Hippocampal formation (tissue), 2 donors: ENCODE measurements at places on chromosomes 11 and 22.

DNA sequence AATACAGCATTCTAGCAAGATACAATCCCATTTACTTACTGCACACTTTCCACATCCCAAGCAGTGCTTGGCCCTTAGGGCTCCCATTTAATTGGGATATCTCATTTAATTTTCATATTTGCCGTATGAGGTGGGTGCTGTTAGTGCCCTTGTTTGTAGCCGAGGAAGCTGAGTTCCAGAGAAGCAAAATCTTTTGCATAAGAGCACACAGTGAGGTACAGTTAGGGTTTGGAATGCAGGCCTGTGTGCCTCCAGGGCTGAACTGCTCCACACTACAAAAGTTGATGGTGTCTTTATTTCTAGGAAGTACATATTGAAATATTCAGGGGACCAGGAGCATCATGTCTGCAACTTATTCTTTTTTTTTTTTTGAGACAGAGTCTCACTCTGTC is 15.5 kb upstream of the TIMP3 start:
- no peak for DNase-seq

DNA sequence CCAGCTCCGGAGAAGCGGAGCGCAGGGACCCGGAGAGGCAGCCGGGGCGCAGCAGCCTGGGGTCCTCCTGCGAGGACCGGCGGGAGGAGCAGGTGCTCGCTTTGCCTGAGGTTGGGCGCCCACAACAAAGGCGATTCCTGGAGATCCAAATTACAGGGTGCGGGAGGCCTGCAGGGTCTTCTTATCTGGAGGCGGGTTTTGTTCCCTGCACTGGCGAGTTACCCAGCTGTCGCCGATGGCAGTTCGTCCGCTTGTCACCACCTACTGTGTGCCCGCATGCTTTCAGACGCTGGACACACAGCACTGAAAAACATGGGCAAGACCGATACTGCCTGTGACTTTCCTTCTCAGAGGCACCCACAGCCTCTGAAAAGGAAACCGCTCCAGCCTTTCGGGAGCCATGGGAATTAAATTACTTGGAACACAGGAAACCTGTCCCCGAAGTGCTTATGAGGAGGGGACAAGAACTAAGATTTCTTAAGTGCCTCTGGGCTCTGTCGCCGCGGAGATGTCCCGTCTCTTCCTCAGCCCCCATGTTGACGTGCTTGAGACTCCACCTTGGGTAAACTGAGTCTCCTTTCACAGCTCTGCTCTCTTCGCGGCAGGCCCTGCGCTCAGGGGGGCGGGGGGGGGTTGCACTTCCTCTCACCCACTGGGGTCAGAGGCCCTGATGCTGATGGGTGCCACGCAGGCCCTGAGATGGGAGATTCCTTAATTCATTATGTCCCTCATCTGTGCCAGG is 1.3 kb upstream of the ZFTA start:
- DNase-seq = no peak

GRCh38 chr22:36211237-36211861 is 9.7 kb upstream of the APOL4 start:
- DNase-seq = no peak

- no peak for DNase-seq
Observed at GRCh38 chr22:20604776-20605221, 97.4 kb downstream of the MED15 start.

DNA sequence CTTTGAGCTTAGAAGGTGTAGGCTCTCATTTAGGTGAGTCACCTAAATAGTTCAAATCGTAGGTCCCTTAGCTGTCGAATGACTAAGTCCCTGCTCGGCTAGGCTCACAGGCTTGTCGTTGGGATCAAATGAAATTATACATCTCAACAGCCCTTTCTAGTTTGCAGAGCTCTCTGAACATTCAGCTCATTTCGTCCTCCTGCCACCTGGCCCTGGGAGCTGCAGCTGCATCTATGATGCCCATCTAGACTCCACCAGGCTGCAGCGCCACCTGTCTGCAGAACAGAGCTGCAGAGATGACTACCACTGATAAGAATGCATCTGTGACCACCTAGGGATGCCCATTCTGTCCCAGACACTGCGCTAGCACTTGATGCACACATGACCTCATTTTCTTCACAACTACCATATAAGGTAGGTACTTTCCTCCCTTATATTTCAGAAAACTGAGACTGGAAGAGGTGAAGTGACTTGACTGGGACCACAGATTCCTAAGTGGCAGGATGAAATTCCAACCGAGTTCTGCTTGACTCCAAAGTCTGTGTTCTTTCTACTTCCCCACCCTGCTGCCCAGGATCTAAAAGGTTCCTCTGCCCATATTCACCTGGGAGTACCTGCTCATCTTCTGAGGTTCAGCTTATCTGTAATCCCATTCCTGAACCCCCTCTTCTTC is 141.1 kb upstream of the NARS2 start:
- peak; percentile 9 for DNase-seq

DNA sequence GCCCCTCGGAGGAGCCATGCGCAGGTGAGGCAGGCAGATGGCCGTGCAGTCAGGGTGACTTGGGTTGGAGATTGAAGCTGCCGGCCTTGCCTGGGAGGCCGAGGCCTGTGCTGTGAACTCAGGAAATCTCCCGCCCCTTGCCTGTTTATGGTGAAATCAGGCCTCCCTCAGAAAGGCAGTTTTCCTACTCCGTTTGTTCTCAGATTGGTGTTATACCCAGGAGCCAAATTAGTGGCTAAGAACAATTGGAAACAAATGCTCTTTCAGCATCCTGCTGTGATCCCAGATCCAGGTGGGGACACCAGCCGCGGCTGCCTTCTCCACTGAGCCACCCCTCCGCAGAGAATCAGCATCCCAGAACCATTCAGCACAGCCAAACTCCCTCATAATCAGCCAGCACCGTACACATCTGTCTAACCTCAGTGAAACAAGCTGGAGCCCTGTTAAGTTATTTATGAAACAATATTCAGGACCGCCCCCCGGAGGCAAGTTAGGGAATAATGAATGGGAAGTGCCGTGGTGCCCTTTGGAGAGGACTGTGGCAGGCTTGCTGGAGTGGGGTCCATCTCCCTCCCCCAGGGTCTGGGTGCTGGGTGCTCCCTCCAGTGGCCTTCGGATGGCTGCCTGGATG is 60.0 kb downstream of the PKNOX2 start:
- no peak for DNase-seq

DNA sequence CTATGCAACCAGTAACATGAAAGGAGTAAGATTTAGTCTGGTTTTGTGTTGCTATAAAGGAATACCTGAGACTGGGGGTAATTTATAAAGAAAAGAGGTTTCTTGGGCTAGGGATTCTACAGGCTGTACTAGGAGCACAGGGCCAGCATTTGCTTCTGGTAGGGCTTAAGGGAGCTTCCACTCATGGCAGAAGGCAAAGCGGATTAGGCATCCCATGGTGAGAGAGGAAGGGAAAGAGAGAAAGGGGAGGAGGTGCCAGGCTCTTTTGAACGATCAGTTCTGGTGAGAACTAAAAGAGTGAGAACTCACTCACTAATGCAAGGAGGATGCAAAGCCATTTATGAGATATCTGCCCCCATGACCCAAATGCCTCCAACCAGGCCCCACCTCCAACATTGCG is 283.2 kb downstream of the OPCML start:
- DNase-seq = no peak

GRCh38 chr11:78759071-78759470 is 184.4 kb upstream of the NARS2 start:
- no peak for DNase-seq

- DNase-seq = no peak
Observed at GRCh38 chr11:47327949-47328348, 24.6 kb downstream of the MYBPC3 start.

GRCh38 chr22:27840436-27840835 is 38.9 kb upstream of the MN1 start:
- DNase-seq = no peak

DNA sequence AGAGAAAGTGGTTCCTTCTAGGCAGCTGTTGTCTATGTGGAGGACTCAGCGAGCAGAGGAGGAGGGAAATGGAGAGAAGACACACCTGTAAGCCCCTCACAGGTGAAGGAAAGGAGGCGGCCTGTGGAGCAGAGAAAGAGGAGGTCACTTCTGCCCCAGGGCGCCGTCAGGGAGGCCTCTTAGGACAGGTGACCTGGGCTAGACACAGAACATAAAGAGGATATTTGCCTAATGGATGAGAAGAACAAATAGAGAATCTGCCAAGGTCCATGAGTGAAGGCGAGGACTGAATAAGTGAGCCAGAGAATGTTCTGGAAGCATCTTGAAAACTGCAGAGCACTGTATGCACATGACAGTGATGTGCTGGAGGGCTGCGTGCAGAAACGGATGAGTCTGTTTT is 2.2 kb upstream of the SCUBE1 start:
- no peak for DNase-seq

DNA sequence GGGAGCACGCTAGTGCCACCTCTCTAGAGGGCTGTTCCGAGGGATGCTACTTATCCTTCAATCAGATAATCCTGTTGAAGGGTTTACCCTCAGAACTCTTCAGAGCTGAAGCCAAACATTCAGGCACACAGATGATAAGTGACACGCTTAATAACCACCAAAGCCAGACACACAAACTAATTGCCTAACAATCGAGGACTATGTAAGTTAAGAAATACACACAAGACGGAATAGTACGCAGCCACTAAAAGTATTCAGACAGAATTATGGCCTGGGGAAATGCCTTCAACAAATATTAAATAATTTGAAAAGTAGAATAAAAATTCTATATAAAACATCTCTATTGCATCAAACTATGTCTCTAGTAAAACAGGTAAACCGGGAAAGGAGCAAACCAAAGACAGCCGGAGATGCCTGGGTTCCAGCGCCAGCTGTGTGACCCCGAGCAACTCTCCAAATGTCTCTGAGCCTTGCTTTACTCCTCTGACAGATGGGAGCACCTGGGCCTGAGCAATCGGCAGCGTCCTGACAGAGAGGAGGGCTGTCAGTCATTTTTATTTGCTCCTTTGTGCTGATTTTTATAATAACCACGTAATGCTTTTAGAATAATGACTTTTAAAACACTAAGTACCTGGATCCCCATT is 11.3 kb downstream of the LRFN4 start:
- no peak for DNase-seq

DNA sequence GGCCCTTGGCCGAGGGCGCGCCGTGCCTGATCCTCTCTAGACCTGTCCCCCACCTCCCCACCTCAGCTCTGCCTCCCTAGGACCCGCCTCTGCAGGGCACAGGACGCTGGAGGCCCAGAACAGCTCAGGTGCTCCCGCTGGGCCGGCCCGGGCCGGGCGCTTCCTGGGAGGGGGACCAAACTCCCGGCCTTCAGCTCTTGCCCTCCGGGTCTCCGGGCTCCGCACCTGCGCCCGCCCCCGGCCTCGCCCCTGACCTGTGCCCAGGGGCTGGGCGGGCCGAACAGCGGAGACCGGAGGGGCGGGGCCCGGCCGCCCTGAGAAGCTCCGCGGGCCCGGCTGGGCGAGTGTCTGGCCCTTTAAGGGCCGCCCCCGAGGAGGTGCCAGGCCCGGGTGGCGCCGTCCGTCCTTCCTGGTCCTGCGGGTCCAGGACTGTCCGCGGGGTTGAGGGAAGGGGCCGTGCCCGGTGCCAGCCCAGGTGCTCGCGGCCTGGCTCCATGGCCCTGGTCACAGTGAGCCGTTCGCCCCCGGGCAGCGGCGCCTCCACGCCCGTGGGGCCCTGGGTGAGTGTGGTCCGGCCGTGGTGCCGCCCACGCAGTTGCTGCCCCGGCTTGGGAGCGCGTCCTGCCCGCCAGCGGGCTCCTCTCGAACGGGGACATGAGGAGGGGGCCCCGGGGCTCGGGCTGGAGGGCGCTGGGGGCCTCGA is at the start of gene SSH3:
Gene SSH3 (plus strand): TSS at position 399 of the 703 bp plus-strand sequence. CDS start 96 bp downstream, at position 495.
- DNase-seq = peak; percentile 54

DNA sequence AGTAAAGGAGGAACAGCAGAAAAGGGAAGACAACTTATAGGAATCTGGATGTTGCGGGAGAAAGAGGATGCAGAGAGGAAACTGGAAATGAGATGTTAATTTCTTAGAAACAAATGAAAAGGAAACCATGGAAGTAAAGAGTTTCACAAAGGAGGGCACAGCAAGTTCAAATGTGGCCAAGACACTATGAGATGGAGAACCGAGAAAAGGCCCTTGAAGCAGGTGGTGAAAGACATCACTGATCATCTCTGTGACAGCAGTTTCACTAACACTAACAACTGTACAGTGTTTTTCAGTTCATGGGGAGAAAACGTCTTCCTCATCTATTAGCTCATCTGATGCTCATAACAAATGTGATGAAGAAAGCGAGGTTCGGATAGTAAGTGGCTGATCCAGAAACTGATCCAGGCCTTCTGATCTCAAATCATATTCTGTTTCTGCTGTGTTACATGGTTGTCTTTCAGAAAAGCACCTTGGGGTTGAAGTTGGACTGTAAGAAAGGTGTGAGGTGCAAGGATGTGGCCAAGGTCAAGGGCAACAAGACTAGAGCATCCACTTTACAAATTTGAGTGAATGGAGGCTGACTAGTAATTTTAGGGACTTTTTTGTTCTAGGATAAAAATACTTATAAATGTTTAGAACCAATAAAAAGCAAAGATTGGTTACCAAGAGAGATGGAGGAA is 492.1 kb upstream of the CADM1 start:
- no peak for DNase-seq

DNA sequence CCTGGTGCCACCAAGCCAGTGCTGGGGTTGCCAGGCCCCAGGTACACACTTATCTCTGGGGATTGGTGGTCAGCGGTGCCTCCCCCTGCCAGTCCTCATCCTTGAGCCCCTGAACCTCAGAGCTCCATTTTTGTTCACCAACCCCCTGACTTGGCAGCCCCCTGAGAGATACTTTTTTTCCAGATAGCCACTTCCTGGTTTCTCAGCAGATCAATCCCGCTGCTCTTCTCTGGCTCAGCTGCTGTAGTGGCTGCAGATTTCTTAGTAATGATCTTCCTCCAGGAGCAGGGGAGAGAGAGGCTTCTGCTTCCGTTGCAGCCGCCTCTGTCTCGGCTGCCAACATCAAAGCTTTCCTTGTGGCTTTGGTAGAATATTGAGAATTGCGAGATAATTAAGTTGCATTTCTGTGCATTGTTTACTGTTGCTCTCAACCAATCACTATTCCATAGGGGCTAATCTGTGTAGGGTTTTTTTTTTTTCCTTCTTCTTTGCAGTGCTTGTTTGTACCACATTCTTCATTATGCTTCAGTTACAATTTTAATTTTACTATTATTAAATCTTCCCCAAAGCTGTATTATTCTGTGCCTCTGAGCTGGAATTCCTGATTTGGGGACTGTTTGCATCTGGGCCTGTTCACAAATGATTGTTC is 92.1 kb downstream of the PKNOX2 start:
- DNase-seq = no peak

DNA sequence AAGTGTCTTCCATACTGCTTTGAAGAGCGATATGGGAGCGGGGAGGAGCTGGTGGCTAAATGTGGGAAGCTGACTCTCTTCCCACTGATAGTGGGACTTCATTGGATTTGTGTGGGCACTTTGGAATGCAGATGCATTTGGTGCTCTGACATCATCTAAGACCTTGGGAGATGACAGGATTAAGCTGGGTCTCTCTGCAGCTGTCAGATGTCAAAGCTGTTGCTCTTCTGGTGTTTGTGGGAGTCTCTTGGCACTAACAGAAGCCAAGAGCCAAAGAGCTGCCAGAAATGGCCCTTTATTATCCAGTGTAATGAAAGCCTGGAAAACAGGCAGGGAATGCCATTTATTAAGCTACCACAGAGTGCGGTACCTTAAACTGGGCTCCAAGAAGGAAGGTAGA is 20.6 kb downstream of the GRAMD1B start:
- DNase-seq = no peak
